Stimulated activated CD4-positive, alpha-beta T cell treated with anti-CD3 and anti-CD28 coated beads, Interleukin-4, amount 100 ng/mL, for 4 hours (primary cell): ENCODE measurements at places on chromosomes 1 and 21.

GRCh38 chr1:117985973-117986372 is 56.4 kb downstream of the WDR3 start:
- no peak for DNase-seq

GRCh38 chr1:226827458-226827857 is 43.0 kb upstream of the PSEN2 start:
- DNase-seq = no peak

DNA sequence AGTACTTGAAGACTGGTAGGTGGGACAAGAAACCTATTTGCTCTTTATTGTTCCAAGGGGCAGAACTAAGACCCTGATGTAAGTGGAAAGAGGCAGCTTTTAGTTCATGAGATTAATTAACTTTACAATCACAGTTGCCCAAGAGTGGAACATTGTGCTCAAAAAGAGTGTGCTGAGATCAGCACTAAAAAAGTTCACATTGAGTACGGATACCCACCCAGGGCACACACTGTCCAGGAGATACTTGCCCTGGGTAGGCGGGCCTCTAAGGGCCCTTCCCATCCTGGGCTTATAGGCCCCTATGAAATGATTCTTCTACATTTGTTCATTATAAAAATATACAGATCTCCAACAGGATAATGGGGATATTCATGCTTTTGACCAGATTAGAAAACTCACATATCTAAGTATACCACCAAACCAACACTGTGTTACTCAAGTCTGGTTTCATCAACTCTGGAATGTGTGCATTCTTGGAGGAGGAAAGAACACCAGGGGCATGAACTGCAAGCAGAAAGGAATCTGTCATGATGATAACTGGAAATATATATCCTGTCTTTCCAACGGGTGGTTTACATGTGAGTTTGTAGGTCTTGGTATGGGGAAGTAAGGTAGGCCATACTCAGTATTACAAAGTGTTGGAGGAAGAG is 626.2 kb downstream of the SMYD3 start:
- DNase-seq = no peak

DNA sequence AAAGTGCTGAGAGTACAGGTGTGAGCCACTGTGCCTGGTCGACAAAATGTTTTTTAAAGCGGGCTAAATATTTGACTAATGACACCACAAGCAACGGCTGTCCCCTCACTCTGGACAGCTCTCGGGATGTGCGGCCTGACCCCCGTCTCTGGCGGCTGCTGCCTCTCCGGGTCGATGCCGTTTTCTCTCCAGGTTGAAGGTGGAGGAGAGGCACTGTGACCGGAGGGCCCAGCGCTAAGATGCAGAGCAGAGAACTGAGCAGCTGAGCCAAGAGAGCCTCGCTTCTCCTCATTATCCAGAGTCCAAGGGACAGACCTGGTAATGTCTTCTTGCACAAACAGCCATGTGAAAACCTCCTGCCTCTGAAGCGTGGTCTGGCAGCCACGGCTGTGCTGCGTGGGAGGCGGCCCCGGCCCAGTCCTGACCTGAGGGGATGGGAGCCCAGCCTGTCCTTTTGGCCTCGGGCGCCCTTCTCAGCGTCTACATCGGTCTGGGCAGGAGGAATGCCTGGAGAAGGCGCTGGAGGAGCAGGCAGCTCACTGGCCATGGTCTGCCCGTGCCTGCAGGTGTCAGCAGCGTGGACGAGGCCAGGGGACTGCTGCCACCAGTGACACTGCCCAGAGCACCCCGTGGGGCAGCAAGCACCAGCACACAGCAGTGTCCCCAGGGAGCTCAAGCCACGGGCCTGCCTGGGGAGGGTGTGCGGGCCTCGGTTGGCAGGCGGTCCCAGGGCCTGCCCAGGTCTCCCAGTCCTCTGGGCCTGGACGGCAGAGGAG is 10.3 kb downstream of the MORN1 start:
- no peak for DNase-seq

- no peak for DNase-seq
Observed at GRCh38 chr1:36207339-36207738, 16.9 kb upstream of the THRAP3 start.

- no peak for DNase-seq
Observed at GRCh38 chr1:85573322-85573721, 7.2 kb upstream of the CCN1 start.

DNA sequence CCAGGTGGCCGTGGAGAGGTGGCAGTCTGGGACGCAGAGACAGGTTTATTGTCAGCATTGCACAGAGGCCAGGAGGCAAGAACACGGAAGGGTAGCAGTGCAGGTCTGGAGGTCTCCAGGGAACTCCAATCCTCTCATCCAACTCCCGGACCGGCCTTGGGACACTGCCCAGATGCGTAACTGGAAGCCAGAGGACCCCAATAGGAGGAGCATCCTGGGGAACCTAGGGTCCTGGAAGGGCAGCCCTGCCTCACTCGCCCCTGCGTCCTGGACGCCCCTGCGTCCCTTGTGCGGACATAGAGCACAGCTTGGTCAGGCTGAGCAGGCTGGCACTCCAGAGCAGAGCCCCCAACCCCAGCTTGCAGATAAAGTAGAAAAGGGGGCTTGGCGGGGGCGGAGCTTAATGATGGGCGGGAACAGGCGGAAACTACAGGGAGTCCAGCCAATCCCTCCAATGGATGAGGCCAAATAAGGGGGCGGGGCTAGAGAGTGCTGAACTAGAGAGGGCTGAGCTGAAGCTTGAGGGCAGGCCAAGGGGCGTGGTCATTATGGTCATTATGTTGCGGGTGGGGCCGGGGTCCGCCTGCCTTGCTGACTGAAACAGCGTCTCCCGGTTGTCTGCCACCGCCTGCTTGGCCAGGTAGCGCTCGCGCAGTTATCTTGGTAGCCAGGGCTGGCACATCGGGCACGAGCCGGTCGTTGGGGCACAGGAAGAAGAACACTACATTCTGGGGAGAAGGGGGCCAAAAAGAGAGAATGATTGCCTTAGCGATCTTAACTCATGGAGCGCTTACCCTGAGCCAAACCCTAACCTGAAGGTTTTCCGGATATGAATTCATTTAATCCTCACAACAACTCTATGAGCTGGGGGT is 3.7 kb upstream of the ARHGEF19 start:
- DNase-seq = peak; percentile 48

GRCh38 chr1:14716474-14716873 is 118.0 kb downstream of the KAZN start:
- no peak for DNase-seq

GRCh38 chr21:45129189-45129923 is 55.0 kb downstream of the ADARB1 start:
- no peak for DNase-seq

DNA sequence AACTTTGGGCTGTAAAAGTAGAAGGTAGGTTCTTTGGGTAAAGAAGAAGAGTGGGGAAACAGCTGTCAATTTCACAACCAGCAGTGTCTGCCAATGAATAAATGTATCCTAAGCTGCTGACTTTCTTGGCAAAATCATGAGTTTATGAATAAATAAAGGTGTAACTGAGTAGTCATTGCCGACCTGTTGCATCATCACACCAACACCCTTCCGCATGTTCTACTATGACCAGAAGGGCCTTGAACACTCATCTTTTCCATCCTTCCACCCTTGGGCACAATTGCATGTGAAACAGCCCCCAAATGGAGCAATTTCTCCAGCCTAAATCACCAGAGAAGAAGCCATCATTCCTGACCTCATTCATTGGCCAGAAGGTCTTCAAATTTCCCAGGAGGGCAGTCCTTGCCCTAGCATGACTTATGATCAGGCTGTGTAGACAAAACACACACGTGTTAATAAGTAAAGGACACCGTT is 31.2 kb upstream of the QSOX1 start:
- no peak for DNase-seq

DNA sequence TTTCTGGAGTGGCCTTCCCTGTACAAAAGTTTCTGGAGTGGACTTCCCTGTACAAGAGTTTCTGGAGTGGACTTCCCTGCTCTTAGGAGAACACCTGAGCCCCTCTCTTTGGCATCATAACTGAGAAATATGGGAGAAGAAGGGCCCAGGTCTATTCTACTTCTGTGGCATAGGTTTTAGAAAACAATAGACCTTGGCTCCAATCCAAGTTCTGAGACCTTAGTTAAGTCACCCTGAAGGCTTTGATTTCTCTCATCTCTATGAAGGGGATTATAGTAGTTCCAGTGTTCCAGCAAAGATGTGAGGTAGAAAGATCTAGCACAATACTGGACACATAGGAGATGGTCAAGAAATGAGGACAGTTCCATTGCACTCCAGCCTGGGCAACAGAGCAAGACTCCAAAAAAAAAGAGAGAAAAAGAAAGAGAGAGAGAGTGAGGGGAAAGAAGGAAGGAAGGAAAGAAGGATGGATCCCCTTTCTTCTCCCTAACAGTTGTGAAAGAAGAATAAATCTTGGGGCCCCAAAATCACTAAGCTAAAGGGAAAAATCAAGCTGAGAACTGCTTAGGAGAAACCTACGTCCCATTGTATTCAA is 13.3 kb upstream of the EIF4G3 start:
- no peak for DNase-seq

DNA sequence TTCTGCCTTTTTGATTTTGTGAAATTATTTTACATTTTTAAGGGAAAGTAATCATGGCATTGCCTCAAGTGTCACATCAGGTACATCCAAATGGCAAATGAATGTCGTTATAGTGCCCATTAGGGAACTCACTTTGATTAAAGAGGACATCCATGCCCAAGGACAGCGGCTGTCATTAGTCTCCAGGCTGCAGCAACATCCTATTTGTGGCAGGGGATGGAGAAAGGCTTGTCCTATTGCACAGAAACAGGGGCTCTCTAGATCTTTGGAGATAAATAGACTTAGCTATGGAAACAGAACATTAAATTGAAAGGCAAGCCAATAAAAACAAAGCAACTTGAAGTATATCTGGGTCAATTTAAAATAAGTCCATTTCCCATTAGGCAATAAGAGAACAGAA is 439.3 kb downstream of the NEGR1 start:
- DNase-seq = no peak

DNA sequence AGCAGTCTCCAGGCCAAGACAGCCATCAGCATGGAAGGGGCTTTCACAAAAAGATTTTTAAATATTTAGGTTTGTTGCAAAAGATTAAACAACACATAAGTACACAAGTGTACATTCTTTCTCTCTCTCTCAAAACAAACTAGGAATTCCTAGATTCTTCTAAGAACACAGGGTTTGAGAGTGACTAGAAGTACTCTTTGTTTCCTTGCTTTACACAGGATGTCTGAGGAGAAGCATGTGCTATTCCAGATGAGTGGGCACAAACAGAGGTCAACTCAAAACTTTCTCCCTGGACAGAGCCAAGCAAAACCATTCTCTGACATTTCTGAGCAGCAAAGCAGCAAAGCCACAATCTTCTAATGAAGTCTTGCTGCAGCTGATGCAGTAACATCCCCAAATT is 210.6 kb upstream of the HOOK1 start:
- no peak for DNase-seq

DNA sequence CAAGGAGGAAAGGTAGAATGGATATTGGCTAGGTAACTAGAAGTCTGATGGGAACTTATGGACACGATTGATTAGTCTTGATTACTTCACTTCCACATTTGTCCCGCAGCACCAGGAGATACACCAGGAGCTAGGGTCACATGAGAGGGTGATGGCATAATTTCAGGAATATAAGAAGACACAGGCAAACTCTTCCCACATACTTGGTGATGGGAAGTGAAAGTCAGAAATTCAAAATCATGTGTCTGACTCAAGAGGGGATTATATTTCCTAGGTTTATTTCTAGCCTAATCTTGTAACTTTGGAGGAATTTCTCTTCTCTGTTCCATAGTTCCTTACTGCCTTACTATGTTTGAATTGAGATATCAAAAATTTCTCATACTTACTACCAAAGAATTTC is 185.0 kb downstream of the PBX1 start:
- no peak for DNase-seq

DNA sequence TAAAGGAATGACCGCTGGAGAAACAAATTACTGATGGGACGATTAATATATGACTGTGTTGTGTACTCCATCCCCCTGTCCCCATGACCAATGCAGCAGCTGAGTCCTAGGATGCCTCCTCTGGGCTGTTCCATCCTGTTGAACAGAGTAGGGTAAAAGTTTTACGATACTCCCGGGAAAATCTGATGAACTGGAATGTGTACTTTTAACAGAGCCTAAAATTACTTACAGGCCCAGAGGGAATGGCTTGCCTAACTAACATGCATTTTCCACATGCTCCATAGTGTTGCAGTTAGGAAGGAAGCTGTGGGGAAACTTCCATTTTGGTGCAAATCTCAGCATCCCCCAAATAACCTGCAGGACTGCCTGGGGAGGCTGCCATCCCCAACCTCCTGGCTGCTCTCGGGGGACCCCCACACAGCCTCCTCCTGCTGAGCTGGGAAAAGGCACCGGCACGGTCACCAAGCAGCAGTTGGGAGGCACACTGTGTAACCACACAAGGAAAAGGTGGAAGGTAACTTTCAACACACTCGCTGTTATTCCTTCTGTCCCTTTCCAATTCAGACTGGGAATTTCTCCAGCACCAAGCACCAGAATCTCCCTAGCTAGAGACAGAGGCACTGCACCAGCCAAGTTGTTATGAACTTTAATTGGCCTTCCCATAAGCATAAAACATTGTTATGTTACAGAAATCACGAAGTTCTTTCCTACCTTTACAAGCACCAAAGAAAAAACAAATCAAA is 97.2 kb downstream of the BCAR3 start:
- DNase-seq = no peak

DNA sequence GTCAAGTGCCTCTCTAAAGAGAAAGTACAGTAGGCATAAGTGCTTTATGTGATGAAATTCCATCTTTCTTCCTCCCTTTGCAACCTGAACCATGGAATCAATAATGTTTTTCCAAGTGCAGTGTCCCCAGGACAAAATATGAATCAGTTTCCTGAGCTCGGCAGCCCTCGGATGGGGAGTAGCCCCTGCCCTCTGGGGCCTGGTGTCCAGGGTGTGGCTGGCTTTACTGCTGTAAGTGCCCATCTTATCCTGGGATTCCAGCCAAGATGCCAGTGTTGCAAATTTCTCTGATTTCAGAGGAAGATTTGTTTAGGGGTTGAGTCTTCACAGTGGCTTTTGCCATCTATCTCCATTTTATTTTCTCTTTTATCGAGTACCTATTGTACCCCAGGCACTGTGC is 40.5 kb upstream of the SRP9 start:
- no peak for DNase-seq

- DNase-seq = no peak
Observed at GRCh38 chr1:207919523-207920170, 8.7 kb upstream of the CD34 start.
